AG04449 (cell line): ENCODE measurements at places on chromosomes 16 and 17.

- DNase-seq: no peak
Measured at GRCh38 chr16:83995754-83996153, 27.7 kb downstream of the NECAB2 start.

DNA sequence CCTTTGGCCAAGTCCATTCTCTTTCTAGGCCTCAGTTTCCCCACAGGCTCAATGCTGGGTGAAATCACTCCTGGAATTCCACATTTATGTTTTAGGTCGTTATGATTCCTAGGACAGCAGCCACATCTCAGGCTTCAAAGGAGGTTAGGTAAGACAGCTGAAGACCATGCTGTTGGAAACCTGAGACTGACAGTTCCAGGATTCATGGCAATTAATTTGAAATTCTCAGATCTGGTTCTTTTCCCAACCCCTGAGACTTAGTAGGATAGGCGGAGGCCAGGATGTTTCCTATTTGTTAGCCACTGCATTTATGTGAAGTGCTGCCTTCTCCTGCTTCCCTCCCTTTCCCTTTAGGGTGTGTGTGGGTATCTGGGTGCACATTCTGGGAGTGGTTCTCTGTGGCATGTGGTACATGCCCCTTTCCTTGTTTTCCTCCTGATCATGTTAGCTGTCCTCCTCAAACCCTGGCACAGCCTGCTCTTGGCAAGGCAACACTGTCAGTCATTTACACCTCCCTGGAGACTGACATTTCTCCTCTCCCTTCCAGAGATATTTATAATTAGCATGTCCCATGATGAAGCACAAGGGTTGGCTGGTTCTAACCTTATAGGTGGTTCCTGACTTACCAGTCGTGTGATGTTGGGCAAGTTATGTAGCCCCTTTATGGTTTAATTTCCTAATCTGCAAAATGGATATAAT is 91.4 kb upstream of the SALL1 start:
- no peak for DNase-seq

GRCh38 chr17:47872019-47872650 is 21.2 kb upstream of the SP6 start:
- DNase-seq: no peak

DNA sequence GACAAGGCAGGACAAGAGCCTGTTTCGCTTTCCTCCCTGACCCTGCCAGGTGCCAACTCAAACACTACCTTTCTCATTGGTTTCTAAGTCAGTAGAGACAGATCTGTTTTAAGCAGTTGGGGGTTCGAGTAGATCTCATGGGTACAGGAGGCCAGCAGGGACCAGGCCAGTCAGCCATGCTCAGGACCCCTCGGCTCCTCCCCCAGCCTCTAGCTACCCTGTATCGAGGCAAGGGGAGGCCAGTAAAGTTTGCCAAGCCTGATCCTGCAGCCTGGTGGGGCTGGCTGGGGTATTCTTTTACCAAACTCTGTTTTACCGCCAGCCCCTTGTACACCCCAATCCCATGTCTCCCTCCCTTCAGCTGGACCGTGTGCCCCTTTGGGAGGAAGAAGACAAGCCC is 26.6 kb downstream of the OR1D5 start:
- DNase-seq: no peak

DNA sequence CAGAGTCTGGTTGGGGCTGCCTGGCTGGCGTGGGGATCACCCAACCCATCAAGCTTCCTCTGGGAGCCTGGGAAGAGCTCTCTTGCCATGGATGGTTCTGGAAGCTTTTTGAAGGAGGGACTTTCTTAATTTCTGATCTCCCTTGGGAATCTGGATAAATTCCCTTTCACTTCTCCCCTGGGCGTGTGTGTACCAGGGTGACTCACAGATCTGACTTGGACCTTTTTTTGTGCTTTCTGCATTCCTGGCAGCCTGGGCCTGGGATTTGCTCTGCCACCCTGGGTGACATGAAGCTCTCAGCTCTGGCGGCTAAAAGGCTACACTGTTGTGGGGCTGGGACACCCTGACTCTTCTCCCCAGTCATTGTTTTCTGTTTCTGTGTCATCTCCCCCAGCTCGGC is 70.1 kb downstream of the ABCC1 start:
- no peak for DNase-seq

GRCh38 chr16:19659554-19659953 is 58.5 kb downstream of the KNOP1 start:
- DNase-seq: no peak

GRCh38 chr16:77913738-77914253 is 108.6 kb upstream of the CLEC3A start:
- DNase-seq: peak; percentile 38

DNA sequence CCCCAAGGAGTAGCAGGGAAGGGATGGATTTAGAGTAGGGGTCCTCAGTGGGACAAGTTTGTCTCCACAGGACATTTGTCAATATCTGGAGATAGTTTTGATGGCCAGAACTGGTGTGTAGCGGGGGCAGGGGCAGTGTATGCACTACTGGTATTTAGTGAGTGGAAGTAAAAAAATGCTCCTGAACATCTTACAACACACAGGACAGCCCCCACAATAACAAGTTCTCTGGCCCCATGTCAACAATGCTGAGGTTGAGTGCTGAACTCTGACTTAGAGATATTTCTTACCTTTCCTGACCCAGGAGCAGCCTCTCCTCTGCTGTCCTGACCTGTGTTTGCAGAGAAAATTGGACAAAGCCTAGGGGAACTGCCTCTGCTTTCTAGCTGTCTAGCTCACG is 365.8 kb downstream of the HAPSTR1 start:
- no peak for DNase-seq

GRCh38 chr16:68756239-68756915 is 19.3 kb downstream of the CDH1 start:
- DNase-seq: no peak

DNA sequence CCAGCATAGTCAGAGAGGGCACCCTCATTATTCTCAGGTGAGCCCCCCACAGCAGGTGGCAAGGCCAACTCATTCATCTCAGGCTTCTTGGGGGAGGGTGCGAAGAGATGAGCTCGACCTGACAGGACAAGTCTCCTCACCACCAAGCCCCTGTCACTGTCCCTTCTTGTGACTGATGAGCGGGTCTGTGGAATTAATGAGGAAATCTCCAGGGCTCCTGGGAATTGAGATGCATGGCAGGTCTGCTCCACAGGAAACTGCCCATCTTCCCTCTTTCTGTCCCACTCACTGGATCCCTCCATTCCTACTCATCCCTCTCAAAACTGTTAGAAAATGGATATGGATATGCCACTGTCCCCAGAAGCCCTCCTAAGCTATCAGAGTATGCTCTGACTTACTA is 32.5 kb upstream of the CES5A start:
- DNase-seq: no peak

DNA sequence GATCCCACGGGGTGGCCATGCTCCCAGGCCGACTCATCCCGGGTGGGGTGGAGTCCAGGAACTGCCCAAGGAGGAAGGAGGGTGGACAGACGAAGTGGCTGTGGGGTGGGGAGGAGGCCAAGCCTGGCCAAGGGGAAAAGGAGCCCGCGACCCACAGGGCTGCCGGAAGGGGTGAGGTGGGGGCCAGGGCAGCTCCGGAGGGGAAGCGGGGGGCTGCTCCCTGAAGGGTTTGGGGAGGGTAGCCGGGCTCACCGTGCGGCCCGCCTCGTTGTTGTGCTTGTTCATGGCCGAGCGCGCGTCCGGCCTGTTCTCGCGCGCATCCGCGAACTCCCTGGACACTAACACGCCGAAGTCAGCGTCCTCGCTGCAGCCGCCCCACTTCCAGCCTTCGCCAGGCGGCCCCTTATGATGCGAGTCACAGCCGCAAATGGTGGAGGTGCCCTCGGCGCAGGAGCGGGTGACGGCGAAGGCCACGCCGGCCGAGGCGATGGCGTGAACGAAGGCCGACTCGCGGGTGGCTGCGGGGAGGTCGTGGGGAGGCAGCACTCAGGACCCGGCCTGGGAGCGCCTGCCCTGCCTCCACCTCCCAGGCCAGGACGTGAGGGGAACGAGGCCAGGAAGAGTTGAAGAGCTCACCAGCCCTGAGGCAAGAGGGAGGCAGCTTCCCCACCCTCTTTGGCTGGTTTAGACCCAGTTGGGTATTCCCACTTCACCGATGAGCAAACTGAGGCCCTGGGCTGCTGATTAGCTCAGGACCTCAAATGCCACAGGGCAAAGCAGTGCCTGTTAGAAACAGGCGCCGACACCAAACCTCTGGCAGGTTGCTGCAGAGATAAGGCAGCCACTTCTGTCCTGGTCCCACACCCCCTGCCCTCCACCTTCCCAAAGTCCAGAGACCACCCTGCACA is 48.7 kb downstream of the WNT3 start:
- no peak for DNase-seq

- no peak for DNase-seq
Measured at GRCh38 chr17:8025176-8025911, 13.5 kb upstream of the ALOX15B start.

DNA sequence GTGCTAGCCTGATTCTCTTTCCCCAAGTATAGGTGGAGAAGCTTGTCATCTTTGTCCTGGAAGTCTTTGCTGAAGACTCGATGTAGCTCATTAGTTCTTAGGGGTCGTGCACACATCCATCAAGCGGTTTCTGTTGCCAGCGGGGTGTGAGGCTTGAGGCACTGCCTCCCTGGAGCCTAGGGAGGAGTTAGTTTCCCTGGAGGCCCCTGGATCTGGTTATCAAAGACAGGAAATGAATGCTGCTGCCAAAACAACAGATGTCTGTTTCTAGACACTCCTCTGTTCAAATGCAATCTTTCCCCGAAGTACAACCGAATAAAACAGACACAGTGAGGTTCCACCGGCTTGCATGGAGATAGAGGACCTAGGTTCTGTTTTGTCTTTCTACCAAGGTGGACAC is 17.5 kb downstream of the HS3ST4 start:
- no peak for DNase-seq

DNA sequence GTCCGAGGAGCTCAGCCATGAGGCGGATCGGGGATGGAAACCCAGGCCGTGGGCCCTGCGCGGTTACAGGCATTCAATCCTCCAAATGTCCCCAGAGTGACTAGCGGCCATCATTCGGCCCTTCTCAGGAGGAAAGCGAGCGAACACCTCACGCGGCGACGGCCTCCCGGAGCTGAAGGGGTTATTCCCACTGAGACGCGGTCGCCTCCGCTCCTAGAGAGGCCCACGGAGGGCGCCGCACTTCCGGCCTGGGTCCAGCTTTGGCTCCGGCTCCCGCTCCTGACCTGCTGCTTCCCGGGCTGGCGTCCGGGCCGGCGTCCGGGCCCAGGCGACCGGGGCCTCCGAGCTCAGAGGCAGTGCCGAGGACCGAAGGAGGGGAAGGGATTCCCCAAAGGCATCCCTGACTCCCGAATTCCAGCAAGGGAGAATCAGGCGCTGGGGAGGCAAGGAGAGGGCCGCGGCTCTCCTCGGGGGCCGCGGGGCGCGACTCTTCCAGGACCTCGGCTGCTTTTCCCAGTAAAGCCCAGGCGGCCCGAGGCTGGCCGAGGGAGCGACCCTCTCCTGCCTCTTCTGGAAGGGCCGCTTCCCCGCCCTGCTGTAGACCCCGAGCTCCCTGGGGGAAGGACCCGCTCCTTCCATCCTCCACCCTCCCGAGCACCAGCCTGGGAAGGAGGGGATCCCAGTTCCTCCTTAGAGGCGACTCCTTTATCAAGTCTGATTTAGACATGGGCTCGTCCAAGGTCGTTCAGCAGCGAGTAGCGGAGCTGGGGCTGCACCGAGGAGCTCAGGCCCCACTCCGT is 18.6 kb upstream of the ZNF629 start:
- no peak for DNase-seq

DNA sequence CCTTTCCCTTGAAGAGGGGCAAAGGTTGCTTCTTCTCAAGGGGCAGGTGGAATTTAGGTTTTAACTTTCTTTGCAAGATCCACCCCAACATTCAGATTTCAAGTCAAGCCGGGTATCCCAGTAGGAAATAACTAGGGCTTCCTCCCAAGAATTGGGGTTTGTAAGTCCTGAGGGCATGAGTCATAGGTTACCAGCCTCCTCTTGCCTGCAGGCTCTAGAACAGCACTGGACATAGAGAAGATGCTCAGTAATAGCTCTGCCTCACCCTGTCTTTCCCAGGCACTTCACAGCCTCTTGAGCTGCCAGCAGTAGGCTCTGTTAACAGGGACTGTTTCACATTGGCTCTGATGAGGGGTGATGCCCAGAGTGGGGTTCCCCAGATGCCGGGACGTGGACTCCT is 35.8 kb upstream of the ZFP90 start:
- no peak for DNase-seq

- no peak for DNase-seq
Measured at GRCh38 chr17:75081611-75082540, 5.9 kb upstream of the SLC16A5 start.

DNA sequence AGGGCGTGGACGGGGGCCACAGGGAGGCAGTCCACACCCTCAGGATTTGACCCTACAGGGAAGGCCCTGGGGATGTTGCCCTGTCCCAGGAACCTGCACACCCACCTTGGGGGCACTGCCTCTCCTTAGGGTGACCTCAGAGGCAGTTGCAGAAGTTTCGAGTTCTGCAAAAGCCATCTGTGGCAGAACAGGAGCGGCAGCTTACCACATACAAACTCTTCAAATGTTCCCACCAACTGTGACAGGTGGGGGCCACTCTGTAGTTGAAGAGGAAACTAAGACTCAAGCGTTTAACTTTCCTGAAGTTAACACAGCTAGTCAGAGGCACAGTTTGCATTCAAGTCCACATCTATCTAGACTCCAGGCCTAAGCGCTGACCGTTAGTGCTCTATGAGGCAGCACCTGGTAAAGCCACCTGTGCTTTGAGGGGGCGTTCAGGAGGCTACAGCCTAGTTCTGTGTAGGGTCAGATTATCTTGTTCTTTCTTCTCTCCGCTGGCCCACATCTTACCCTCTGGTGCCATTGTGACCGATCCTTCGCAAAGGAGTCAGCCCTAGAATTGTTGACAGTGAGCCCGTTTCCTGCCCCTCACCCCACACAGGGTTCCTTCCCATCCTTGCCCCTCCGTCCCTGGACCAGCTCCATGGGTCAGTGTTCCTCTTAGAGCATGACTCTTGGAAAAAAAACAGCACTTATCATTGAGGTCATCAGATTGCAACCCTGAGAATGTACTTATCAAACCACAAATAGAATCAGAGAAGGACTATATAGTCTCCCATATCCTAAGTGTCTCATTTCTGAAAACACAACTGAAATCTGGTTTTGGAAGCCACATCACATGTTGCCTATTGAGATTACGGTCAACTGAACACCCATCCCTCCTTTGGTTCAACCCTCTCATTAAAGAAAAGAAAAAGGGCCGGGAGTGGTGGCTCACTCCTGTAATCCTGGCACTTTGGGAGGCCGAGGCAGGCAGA is 45.4 kb downstream of the CDH1 start:
- DNase-seq: no peak

- DNase-seq: no peak
Measured at GRCh38 chr17:44387804-44388203, 1.6 kb downstream of the ITGA2B start.

- no peak for DNase-seq
Measured at GRCh38 chr16:88010343-88010967, 59.2 kb downstream of the BANP start.

- no peak for DNase-seq
Measured at GRCh38 chr16:3771513-3771912, 54.2 kb upstream of the TRAP1 start.

DNA sequence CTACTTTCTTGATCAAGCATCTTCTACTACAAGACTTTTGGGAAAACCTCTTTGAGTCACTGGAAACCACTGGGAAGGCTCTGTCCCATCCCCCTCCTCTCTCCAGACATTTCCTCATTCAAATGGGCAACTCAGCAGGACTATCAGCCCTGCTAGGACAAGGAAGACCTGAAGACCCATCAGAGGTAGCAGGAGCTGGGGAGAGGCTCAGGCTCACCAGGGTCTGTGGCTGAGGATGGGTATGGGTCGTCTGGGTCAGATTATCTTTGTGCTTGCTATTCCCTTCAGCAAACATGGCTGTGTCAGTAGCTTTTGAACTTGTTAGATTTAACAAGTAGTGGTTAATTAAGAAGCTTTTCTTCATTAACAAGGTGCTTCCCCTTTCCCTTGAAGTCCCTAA is 15.0 kb upstream of the NF1 start:
- no peak for DNase-seq
